Naive thymus-derived CD8-positive, alpha-beta T cell (primary cell): ENCODE measurements at places on chromosomes 4 and X. TPM values are rescaled to one million over a fixed set of nuclear protein-coding genes. Genes with fewer than 3 reads are reported as not detected.

DNA sequence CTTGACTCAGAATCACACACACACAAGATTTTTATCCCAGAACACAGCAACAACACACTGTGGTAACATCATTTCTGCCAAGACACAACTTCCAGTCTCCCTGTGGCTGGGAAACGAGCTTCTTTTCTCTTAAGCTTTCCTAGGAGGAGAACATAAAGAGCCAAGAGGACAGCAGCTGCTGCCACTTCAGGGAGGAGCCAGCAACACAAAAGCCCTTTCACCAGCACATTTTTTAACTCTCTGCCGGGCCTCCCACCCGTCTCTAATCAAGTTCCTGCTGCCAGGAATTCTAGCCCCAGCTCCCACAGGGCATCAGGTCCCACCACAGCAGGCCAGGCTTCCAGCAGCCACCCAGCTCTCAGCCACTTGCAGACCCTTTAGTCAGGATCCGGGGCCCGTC is 22.4 kb downstream of the FAT1 start:
- H3K27me3 ChIP-seq, result no peaks in the 10 kb centered on the region
- no peak overlapping the region for H3K4me3 ChIP-seq
- no peaks in the 10 kb centered on the region for H3K36me3 ChIP-seq
- no peaks in the 10 kb centered on the region for H3K4me1 ChIP-seq
- no peak overlapping the region for H3K27ac ChIP-seq

- no peak overlapping the region for H3K4me3 ChIP-seq
- H3K27ac ChIP-seq, result no peak overlapping the region
- H3K27me3 ChIP-seq, result peaks cover 9% of the 10 kb centered on the region
- no peaks in the 10 kb centered on the region for H3K4me1 ChIP-seq
- no peaks in the 10 kb centered on the region for H3K36me3 ChIP-seq
Measured at GRCh38 chr4:86791126-86791525, 58.1 kb downstream of the SLC10A6 start.

GRCh38 chr4:77959566-77960338 is 97.1 kb downstream of the MRPL1 start:
- H3K27me3 ChIP-seq, result no peaks in the 10 kb centered on the region
- H3K36me3 ChIP-seq, result no peaks in the 10 kb centered on the region
- peaks cover 8% of the 10 kb centered on the region for H3K4me1 ChIP-seq
- no peak overlapping the region for H3K4me3 ChIP-seq
- no peak overlapping the region for H3K27ac ChIP-seq

The DUSP21 gene
- total RNA-seq, result not detected

GRCh38 chr4:102789317-102789717 is 28.5 kb upstream of the MANBA start:
- H3K27ac ChIP-seq, result no peak overlapping the region
- no peak for DNase-seq
- peaks cover 28% of the 10 kb centered on the region for H3K36me3 ChIP-seq

The PHOX2B gene
- total RNA-seq, result not detected

DNA sequence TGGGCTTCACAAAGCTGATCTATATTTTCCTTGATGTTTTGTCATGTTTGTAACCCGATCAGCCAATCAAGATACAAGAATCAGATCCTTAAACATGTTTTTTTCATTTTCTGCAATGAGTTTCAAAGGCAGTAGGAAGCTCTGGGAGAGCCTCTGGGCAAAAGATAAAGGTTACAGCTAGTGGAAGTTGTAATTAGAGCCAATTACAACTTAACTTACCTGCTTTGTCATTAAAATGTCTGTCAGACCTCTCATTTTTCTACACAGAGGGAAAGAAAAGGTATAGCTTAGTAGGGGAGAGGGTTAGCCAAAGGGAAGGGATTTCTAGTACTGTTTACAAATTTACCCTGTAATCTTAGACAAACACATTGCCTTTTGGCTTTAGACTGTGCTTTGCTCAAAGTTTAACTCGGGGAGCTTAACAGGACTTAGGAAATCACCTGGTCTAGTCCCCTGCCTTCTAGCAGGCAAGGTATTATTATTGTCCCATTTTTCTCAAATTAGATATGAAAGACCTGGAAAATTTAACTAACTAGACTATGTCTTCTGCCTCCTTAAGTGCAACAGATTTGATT is 55.8 kb downstream of the FGF16 start:
- no peaks in the 10 kb centered on the region for H3K27me3 ChIP-seq
- peaks cover 14% of the 10 kb centered on the region for H3K36me3 ChIP-seq
- H3K4me3 ChIP-seq, result no peak overlapping the region
- peaks cover 3% of the 10 kb centered on the region for H3K4me1 ChIP-seq

DNA sequence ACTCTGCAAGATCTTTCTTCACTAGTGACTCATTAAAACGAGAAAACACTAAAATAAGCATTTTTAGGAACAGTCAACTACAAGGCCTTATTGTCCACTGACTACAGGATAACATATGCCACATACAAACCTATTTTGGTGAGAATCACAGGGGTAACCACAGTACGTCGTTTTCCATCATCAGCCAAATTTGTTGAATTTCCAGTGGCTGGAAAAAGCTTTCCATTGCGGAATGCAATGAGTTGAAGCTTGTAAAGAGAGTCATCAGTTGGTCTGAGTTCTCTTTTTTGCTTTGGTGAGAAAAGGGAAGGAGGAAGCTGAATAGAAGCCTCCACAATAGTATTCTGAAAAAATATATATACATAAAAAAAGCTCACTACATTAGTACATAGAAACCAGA is 102.4 kb downstream of the ADGRA3 start:
- H3K27ac ChIP-seq, result no peak overlapping the region
- no peaks in the 10 kb centered on the region for H3K36me3 ChIP-seq
- H3K27me3 ChIP-seq, result no peaks in the 10 kb centered on the region
- H3K4me3 ChIP-seq, result no peak overlapping the region

DNA sequence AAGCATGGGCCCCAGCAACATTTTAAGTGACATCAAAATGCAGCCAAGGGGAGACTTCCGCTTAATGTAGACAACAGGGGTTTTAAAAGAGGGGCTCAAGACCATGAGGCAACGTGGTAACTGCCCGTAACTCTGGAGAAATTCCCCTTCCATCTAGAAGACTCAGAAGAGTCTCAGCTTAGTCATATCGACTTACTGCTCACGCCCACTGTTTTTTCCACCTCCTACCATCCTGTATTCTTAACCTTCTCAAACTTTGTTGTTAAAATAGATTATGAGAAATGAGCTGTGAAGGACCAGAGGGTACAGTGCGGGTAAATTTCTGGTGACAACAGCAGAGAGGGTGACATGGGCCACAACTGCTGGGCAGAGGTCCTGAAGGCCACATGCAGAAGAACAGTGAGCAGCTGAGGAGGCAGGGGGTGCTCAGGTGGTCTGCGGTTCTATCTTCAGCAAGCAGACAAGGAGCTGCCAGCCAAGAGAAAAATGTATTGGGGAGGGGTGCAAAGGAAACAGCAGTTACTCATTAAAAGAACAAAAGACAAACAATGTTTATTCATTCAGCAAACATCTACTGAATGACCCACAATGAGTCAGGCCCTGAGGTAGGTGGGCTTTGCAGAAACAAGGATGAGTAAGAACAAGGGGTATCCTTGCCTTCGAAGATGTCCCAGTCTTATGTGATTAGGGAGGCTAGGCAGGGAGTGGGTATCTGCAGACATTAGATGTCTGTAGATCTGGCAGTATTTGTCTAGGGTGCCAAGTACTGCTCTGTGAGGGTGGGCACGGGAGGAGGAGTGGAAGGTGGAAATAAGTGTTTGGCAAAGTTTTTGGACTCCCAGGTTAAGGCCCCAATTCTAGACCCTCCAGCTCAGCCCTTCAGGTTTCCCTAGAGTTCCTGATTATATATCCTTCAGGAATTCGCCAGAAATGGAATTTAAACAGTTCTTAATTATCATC is 175.3 kb downstream of the TSPAN5 start:
- no peaks in the 10 kb centered on the region for H3K27me3 ChIP-seq
- H3K4me1 ChIP-seq, result peaks cover 8% of the 10 kb centered on the region
- no peak for DNase-seq

The RRH gene
- not detected for total RNA-seq

DNA sequence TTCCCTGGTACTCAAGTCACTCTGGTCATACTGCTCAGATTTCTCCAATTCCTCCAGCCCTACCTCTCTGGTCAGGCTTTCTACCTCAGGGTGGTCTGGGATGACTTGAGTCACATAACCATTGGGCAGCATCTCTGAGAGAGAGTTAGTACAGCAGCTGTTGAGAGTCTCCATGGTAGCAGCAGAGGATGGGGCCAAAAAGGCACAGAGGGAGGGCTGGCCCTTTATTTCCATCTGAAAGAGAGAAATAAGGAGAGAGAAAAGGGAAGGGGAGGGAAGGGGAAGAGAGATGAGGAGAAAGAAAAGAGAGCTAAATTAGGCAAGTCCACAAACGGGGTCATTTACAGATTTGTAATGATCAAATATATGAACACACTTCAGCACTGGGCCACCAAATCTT is 149.1 kb upstream of the ARHGEF9 start:
- H3K4me3 ChIP-seq, result no peak overlapping the region
- H3K27ac ChIP-seq, result no peak overlapping the region
- DNase-seq, result no peak

GRCh38 chr4:118917582-118917981 is 28.9 kb downstream of the SYNPO2 start:
- no peak overlapping the region for H3K4me3 ChIP-seq
- no peak for DNase-seq
- no peaks in the 10 kb centered on the region for H3K36me3 ChIP-seq
- peaks cover 5% of the 10 kb centered on the region for H3K27me3 ChIP-seq

GRCh38 chrX:56812515-56813105 is 83.6 kb downstream of the NBDY start:
- peak overlapping the region; percentile 99 for H3K27ac ChIP-seq
- H3K27me3 ChIP-seq, result no peaks in the 10 kb centered on the region

The SORBS2 gene
- not detected for total RNA-seq

- no peak overlapping the region for H3K4me3 ChIP-seq
- H3K27ac ChIP-seq, result no peak overlapping the region
- peaks cover 62% of the 10 kb centered on the region for H3K27me3 ChIP-seq
- peaks cover 10% of the 10 kb centered on the region for H3K4me1 ChIP-seq
Measured at GRCh38 chr4:5707778-5708448, 446 bp downstream of the EVC2 start.

- H3K36me3 ChIP-seq, result peaks cover 5% of the 10 kb centered on the region
- no peak for DNase-seq
- no peak overlapping the region for H3K27ac ChIP-seq
- no peaks in the 10 kb centered on the region for H3K27me3 ChIP-seq
Measured at GRCh38 chrX:9569876-9570301, 105.0 kb downstream of the TBL1X start.

- H3K4me3 ChIP-seq, result peak overlapping the region; percentile 82
- DNase-seq, result peak; percentile 22
- H3K27ac ChIP-seq, result peak overlapping the region; percentile 83
- H3K27me3 ChIP-seq, result no peaks in the 10 kb centered on the region
- H3K36me3 ChIP-seq, result peaks cover 6% of the 10 kb centered on the region
Measured at GRCh38 chr4:8435656-8436121, 4.8 kb downstream of the ACOX3 start.

DNA sequence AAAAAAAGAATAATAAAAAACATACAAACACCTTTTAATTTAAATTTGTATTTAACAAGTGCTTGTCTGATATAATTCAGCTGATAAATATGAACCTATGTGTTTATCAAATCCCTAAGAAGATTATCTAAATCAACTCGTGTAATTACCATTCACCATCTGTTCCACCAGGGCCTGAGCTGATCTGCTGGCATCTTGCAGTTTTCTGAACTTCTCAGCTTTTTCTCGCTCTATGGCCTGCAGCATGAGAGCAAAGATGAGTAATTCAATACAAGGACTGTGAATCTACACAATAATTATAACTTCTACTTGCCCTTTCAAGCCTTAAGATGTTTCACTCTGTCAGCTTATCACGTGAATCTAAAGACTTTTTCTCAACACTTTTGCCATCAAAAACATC is 709.7 kb downstream of the DMD start:
- no peaks in the 10 kb centered on the region for H3K36me3 ChIP-seq
- no peaks in the 10 kb centered on the region for H3K4me1 ChIP-seq
- no peak for DNase-seq
- no peaks in the 10 kb centered on the region for H3K27me3 ChIP-seq
- H3K4me3 ChIP-seq, result no peak overlapping the region

The TLL1 gene
- not detected for total RNA-seq

DNA sequence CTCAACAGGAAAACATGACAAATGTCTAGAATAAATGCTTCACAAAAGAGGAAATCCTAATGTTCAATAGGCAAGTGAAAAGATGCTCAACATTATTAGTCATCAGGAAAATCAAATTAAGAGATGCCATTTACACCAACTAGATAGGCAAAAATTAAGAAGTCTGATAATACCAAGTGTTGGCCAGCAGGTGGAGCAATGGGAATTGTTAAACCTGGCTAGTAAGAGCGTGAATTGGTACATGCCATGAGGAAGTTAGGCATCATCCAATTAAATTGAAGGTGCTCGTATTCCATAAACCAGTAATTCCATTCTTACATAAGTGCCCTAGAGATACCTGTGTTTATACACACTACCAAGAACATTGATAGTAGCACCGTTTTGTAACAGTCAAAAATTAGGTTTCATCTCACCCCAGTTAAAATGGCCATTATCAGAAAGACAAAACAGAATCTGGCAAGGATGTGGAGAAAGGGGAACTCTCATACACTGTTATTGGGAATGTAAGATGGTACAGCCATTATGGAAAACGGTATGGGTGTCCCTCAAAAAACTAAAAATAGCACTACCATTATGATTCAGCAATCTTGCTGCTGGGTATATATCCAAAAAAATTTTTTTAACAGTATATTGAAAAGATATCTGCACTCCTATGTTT is 14.0 kb upstream of the ZCCHC18 start:
- no peaks in the 10 kb centered on the region for H3K36me3 ChIP-seq
- no peak overlapping the region for H3K4me3 ChIP-seq
- no peaks in the 10 kb centered on the region for H3K27me3 ChIP-seq
- H3K4me1 ChIP-seq, result peaks cover 6% of the 10 kb centered on the region

The ATP8A1 gene
- total RNA-seq, result 106 TPM

- DNase-seq, result no peak
- H3K4me1 ChIP-seq, result no peaks in the 10 kb centered on the region
- H3K36me3 ChIP-seq, result no peaks in the 10 kb centered on the region
- H3K4me3 ChIP-seq, result no peak overlapping the region
- H3K27me3 ChIP-seq, result no peaks in the 10 kb centered on the region
Measured at GRCh38 chr4:162782778-162783525, 383.7 kb downstream of the NAF1 start.

DNA sequence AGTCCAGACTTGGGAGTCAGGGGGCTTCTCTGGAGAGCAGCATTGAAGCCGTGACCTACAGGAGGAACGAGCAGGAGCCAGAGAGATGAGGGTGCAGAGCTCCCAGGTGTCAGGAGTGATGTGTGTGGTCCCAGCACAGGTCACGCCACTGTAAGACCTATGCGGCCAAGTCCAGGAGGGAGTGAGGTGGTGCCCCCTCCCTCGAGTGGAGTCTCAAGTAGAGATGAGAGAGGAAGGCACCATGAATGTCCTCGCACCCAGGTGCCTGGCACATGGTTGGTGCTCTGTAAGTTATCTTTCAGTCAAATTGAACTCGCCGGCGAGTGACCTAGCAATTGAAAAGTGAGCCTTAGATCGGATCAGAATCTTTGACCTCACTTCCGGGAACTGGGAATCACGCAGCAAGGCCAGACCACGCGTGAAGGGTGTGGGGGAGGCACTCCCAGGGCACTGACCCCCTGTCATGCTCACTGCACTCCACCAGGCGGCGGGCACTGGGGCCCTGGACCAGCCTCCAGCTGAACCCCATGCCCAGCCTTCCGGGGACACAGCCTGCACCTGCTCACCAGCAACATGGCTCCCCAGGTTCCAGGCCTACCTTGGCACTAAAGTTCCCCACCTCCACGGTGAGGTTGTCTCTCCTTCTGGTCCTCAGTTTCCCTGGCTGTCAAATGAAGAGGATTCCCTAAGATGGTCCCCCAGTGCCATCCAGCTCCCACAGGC is 127.4 kb downstream of the HMX1 start:
- no peaks in the 10 kb centered on the region for H3K4me1 ChIP-seq
- no peaks in the 10 kb centered on the region for H3K36me3 ChIP-seq
- DNase-seq, result no peak
- H3K4me3 ChIP-seq, result no peak overlapping the region
